ENCODE measurements at places on chromosomes 1 and 21.

DNA sequence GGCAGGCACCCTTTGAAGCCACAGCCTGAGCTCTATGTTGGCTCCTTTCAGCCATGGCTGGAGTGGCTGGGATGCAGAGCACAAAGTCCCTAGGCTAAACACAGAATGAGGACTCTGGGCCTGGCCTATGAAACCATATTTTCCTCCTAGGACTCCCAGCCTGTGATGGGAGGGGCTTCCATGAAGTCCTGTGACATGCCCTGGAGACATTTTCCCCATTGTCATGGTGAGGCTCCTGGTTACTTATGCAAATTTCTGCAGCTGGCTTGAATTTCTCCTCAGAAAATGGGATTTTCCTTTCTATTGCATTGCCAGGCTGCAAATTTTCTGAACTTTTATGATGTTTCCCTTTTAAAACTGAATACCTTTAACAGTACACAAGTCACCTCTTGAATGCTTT, 61.3 kb downstream of the VCAM1 start:
- DNase-seq = no peak

GRCh38 chr1:232655746-232656085, 25.8 kb upstream of the SIPA1L2 start:
- DNase-seq = no peak

GRCh38 chr1:233704170-233704897, 90.4 kb downstream of the KCNK1 start:
- DNase-seq = no peak

DNA sequence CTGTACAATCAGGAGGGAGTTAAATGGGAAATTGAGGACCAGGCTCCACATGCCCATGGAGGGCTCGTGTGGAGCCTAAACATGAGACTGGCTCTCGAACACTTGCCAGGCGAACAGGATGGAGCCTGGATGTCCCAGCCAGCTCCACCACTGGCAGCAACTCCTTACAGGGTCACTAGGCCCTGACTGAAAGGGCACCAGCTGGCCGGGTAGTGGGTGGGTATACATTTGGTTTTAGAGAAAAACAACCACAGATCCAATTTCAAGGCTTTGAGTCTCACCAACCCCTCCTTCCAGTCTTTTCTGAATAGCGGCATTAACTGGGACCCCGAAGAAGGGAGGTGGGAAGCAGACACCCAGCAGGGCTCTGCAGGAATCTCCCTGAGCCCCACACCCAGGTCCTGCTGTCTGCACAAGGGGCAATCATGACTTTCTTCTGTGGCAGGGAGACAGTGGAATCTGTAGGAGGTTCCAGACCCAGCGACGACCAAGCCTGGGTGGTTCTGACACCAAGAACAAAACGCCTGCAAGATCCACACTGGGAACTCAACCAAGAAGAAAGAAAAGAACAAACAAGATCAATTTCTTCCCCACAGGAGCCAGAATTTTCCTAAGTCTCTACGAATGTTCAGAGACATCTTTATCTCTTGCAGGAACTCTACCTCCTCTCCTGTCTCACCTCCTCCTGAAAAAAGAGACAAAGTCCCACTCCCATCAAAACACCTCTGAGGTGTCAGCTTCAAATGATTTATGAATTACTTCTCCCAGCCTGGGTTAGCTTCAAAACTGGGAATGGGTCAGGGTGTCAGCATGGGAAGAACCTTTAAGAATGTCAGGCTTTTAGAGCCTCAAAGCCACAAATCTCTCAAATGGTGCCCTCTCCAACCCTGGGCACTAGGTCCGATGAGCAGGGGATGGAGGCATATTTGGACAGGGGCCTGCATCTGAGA, 26.5 kb upstream of the SRP9 start:
- DNase-seq = no peak

DNA sequence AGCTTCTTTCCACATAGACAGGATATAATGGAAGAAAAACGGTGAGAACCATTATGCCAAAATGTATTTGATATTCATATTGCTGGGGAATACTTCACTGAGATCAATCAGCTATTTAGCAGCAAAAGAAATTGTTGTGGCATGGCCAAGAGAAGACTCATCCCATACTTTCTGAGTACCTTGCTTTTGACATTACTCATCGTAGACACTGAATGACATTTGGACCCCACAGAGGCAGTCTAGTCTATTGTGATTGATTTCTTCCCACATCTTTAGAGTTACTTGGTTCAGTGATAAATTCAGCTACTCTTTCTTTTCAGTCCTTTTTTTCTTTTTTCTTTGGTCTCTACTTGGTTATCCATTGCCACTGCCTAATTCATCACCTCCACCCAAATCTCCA, 22.1 kb downstream of the ATP1B1 start:
- no peak for DNase-seq

DNA sequence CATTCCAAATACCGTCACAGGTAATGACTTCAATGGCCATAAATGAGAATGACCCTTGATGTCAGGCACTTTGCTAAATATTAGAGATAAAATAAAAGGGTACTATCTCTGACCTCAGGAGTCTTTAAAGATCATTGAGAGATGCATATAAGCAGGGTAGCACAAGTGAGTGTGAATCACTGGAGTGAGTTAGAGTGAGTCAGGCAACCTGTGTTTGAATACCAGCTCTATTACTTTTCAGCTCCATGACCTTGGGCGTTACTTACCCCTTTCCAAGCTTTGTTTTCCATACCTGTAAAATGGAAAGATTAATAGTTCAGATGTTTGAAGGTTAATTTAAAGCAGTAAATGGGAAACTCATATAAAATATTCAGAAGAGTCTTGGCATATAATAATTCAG, 1058.0 kb upstream of the ADGRL4 start:
- DNase-seq = no peak

DNA sequence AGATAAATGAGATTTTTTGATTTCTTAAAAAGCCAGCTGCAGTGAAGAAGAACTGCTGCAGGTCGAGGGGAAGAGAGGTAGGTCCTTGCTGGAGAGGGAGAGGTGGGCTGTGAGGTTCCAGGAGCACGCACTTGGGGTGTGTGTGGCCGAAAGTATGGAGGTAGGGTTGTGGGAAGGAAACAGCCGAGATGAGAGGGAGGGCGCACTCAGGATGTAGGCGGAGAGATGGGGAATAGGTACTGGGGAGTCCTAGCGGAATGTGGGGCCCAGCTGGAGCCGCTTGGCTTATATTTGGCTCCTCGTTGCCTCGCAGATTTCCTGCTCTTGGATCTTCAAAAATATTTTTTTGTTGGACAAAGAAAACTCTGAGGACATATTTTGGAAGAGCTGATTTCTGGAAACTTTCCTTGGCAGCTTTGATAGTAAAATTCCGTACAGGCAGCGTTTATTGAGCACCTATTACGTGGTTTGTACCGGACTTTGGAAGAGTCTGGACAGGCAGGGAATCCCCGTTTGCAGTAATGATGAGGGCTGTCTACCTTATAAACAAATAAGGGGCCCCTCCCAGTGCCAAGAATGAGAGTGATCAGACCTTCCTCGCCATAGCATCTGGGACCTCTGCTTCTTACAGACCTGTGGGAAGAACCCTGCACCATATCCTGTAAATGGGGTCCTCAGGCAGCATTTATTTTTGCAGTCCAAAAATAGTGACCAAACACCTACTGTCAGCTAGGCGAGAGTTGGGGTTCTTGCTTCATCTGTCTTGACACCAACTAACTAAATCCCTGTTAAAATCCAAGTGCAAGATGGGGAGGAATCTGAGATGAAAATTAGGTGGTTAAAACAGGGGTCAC, 1.5 kb downstream of the LRRC8D start:
- DNase-seq = no peak

- no peak for DNase-seq
Observed at GRCh38 chr21:36815284-36815683, 116.4 kb downstream of the SIM2 start.

Measured in T-helper 2 cell (primary cell).